ENCODE measurements at places on chromosomes 1 and 21.

DNA sequence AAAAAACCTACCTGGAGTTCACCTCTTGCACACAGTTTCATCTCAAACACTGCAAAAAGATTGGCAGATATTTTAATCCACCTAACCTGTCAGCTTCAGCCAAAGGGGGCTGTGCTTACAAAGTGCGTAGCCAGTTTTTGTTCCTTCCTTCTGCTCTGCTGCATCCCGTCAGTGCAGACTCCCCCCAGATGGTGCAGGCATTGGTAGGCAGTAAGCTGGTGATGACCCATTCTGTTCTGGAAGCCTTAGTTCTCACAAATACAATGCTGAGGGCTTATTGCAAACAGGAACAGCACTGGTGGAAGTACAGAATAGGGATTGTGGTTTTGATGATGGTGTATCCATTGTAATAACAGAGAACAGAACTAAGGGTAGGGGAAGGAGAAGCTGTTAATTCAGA, 239.5 kb downstream of the RYR2 start:
- DNase-seq = no peak

- no peak for DNase-seq
Observed at GRCh38 chr1:175494950-175495349, 248.4 kb downstream of the TNR start.

- DNase-seq = no peak
Observed at GRCh38 chr1:150121236-150121862, 28.4 kb upstream of the PLEKHO1 start.

GRCh38 chr21:16713331-16714117, 799.3 kb upstream of the CXADR start:
- DNase-seq = no peak

DNA sequence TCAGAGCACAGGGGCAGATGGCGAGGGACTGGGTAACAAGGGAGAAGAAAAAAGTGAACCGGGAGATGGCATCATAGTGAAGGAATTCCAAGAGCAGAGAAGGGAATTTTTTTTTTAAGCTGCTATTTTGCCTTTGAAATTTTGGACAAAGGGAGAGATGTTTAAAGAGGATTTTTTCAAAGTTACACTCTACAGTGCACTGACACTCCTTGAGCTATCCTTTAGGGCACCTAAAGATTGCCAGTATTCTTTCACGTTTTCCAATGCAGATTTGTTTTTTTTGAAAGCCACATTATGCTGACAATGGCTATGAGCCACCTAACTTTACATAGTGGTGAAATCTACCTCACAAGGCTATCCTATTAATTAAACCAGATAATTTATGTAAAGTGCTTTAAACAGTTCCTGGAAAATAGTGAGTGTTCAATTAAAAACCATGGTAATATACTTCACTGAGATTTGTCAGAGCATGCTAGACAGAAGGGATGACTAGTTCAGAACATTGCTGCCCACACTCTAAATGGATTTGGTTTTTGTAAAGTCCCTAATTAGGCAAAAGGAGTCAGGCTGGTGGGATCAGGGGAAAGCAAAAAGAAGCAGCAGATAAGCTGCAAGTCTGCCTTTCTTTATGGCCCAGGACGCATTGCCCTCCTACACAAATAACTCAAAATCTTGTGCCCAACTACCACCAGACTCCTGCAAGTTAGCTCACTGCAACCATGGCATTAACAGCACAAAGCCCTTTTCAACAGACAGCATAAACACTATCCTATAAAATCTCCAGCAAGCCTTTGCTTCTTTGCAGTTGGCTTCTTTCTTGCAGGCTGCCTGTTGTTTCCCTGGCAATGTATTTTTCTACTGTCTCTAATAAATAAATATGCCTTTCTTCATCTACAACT, 53.9 kb downstream of the PRDX6 start:
- DNase-seq = no peak

DNA sequence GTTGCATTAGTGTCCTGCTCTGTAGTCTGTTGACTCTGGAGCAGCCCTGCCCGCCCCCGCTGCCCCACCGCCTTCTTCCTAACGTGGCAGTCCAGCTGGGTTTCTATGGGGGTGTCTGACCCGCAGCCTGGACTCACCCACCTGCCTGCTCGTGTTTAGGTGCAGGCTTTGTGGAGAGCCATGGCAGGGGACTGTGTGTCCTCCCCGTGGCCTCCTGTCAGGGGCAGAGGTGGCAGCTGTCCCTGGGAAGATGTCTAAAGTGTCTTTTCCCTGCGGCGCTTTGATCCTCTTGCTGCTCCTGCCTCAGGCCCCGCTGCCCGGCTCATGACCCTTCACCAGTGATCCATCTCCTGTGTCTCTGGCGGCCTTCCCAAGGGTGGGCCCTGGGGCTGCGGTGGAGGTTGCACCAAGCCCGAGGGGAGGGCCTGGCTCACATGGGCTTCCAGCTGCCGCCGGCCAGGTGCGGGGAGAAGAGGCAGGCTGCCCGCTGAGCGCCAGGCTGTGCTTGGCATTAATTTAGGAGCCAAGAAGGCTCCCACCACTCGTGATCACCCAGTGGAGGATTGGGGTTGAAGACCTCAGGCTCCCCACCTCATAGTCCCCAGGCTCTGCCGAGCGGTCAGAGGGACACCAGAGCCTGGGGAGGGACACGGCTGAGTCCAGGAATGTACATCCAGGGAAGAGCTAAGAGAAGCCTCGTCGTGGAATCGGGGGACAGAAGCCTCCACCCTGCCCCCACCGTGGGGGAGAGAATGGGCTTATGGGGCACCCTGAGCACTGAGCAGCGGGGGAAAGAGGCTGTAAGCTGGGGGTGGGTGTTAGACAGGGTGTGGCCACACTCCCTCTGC, 44.1 kb downstream of the COL18A1 start:
- DNase-seq = no peak

- DNase-seq = no peak
Observed at GRCh38 chr1:89927049-89927448, 67.9 kb upstream of the ZNF326 start.

DNA sequence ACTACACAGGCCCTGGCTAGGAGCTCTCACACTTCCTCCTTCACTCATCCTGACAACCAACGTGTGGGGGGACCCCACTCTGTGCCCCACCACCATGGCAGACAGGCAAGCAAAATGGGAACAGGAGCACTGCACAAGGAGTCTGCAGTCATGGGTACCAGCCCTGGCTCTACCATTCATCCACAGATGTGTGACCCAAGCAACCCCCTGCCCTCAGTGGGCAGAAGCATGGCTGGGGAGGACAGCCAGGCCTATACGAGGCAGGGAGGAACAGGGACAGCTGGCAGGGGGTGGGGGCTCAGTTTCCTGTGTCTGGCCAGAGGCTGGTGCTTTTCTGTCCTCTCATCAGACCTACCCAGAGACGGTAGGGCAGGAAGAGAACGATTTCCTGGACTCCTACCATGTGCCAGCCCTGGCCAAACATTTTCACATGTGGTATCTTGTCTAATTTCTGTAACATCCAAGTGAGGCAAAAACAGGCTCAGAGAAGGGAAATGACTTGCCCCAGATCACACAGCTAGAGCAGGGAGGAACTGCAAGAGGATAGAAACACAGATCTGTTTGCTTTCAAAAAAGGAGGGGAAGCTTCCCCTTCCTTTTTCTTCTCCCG, 178.0 kb downstream of the HIVEP3 start:
- DNase-seq = peak; percentile 29

DNA sequence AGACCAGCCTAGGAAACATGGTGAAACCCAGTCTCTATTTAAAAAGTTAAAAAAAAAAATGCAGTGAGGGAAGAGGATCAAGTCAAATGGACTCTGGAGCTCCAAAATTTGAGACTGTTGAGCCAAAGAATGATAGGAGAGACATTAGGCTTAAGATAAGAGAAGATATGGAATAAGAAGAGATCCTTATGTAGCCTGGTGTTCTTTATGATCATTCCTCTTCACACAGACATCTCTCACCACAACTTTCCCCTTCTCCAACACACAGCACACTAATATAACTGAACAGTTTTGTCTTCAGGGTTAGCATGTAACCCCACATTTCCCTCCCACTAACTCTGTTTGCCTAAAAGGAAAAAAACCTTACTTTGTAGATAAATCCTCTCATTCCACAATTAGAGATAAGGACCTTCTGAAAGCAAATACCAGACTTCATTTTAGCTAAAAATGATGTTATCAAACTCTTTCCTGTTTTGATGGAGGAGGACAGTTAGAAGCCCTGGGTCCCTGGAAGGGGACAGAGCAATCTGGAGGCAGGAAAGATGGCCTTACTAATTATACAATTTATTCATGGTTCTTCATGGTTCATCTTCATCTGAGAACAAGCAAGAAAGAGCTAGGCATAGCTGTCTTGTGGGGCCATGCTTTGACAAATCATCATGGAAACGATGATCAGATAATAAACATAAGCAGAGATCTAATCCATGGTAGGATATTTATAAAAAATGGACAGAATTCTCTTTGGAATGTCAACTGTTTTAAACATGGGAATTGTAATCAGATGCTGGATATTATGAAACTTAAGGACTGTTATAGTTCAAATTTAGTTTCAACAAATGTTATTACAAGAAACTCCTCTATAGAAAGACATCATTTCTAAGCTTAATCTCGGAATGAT, 96.7 kb upstream of the S1PR1 start:
- no peak for DNase-seq

DNA sequence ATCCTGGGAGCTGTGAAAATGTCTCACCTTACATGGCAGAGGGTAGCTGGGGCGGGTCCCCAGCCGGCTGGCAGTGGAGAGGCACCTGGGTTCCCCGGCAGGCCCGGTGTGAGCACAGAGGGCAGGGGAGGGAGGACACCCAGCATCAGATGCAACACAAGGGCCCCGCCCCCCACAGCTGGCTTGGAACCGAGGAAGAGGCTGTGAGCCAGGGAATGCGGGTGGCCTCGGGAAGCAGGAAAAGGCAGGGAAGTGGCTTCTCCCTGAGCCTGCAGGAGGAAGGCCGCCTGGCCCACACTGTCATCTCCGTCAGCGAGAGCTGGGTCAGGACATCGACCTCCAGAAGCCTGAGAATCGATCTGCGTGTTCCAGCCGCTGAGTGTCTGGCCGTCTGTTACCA, 87.3 kb downstream of the SIK1 start:
- DNase-seq = no peak

DNA sequence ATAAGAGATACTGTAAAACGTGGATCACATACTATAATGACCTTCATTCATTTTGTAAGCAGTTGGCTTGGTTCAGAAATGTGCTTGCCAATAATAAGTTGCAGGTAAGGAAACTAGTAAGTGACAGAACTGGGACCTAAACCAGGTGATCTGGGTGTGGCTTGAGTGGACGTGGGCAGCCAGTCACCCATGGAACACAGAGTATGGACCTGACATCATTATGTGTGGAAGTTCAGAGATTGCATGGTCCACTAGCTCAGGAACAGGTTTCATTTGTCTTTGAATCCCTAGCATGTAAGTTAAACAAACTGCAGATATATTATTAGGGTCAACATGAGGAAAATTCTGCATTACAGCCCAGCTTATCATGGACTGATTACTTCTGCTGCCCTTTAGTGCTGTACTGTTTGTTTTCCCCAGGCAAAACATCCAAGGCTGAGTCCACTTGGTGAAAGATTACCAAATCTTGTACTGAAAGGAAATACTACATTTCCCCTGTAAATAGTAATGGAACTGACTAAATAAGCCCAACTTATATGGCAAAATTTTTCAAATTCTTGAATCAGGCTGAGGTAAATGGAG, 327.3 kb upstream of the SGIP1 start:
- no peak for DNase-seq

DNA sequence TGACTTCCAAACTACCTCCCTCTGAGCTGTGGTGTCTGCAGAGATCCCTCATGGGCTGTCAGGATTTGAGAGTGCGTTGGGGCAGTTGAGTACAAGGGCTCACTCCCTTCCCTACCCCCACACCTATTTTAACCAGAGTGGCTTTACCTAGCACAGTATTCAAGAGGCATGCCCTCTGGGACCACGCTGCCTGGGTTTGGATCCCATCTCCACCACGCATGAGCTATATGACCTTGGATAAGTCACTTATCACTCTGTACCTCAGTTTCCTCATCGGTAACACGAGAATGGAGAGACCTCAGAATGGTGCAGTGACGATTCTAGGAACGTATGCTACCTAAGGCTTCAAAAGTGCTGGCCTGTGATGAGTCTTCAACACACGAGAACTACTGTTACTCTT, 147.3 kb upstream of the WNT4 start:
- no peak for DNase-seq

- DNase-seq = no peak
Observed at GRCh38 chr1:181538836-181539235, 55.5 kb downstream of the CACNA1E start.

- DNase-seq = no peak
Observed at GRCh38 chr21:44530221-44530902, 9.6 kb downstream of the KRTAP10-1 start.

GRCh38 chr1:191151321-191151807, 673.7 kb upstream of the BRINP3 start:
- no peak for DNase-seq

- DNase-seq = no peak
Observed at GRCh38 chr21:16837321-16837720, 675.5 kb upstream of the CXADR start.

DNA sequence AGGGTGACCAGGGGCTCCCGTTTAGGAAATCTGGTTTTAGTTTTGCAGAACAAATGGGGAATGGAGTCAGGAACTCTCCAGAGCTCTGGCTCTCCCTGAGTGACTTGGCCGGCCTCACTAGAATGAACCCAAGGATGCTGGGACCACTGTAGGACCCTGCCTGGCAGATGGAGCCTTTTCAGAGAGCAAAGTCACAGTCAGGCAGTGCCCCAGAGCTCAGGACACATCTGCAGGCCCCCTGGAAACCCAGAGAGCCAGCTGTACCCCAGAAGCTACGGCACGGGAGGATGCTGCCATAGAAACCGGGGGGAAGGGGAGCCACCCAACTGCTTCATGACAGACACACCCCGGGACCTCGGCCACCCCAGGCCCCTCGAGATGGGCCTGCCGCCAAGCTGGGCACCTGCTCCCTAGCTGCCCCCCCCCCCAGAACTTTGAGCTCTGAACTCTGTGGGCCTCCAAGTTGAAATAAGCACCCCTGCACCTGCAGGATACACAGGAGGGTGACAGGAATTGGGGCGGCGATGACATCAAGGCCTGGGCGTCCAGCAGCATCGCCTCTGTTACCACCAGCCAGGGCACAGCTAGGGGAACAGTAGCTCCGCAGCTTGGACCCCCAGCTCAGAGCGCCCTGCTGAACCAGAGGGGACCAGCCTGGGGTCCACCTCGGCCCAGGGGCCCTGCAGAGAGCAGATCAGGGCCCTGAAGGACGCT, 91.8 kb upstream of the VAMP3 start:
- no peak for DNase-seq

Data from CD4-positive, alpha-beta T cell treated with Interleukin-12 subunit alpha and Interleukin-12 subunit beta, for 1 hour (primary cell).